ENCODE measurements at places on chromosomes 3 and 15. TPM values are rescaled to one million over a fixed set of nuclear protein-coding genes. Genes with fewer than 3 reads are reported as not detected.
A peak's percentile ranks its signal among the peaks of the same experiment; 100 is the strongest.

The RHOV gene
- not detected for total RNA-seq

The PPP2R3A gene
- 136 TPM for total RNA-seq

The FAM131A gene
- 41.6 TPM for total RNA-seq

DNA sequence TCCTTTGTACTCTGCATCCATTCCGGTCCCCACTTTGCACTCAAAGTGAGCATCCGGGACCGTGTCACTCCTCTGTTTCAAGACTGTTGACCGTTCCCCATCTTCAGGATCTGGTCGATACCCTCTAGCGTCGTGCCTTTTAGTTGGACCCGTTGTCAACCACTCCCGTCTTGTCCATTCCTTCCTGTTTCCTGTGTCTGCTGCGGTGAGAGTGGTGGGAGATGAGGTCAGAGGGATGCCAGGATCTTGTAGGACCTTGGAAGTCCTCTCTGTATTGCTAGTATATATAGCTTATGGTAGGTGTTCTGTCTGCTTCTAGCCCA is 624 bp downstream of the BRK1 start:
- peak overlapping the region; percentile 74 for H3K27ac ChIP-seq
- peaks cover 30% of the 10 kb centered on the region for H3K4me1 ChIP-seq
- H3K4me3 ChIP-seq, result peak overlapping the region; percentile 94

DNA sequence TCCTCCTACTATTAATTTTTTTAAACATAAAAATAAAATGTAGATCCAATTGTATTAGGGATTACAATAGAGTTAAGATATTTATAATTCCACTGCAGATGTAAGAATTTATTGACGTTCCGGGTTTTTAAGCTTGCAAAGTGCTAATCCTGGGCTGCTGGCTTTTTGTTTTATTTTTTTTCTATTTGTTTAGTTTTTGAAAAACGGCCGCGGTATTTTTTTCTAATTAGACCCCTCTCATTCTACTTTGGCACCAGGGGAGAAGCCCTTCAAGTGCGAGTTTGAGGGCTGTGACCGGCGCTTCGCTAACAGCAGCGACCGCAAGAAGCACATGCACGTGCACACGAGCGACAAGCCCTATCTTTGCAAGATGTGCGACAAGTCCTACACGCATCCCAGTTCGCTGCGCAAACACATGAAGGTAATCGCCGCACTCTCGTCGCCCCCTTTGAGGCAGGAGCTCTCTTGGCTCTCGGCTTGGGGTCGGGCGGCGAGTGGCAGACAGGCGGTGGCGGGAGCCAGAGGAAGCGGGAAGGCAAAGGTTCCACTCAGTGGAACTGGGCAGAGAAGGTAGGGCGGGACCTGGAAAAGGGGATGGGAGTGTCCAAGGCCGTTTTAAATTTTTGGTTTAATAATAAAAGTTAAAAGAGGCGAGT is 3.2 kb downstream of the ZIC1 start:
- H3K27me3 ChIP-seq, result peaks cover 99% of the 10 kb centered on the region
- DNase-seq, result no peak
- no peaks in the 10 kb centered on the region for H3K36me3 ChIP-seq

Measured in heart left ventricle (tissue), 16 donors.